ENCODE measurements at places on chromosomes 2 and 18. TPM values are rescaled to one million over a fixed set of nuclear protein-coding genes. Genes with fewer than 3 reads are reported as not detected.

- no peak overlapping the region for H3K4me3 ChIP-seq
- no peaks in the 10 kb centered on the region for H3K4me1 ChIP-seq
- no peak for DNase-seq
- H3K27ac ChIP-seq: no peak overlapping the region
- no peaks in the 10 kb centered on the region for H3K36me3 ChIP-seq
- H3K27me3 ChIP-seq: no peaks in the 10 kb centered on the region
Measured at GRCh38 chr2:57542081-57542480, 504.5 kb upstream of the VRK2 start.

DNA sequence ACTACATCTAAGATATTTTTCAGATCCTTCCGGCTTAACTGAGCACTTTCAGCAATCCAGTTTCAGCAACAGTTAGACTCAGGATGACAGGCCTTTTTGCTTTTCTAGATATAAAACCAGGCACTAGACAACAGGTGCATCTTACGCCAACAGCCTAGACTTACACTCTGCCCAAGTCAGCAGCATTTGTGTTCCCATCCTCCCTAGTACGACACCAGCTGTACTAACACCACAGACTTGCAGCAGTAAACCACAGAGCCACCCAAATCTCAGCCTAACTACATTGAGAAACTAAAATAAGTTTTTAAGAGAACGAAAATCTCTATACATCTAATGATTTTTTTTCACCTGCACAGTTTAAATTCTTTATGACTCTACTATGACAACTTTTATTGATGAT, 89.9 kb upstream of the DNMT3A start:
- H3K27me3 ChIP-seq: no peaks in the 10 kb centered on the region
- no peak overlapping the region for H3K27ac ChIP-seq
- DNase-seq: no peak
- no peaks in the 10 kb centered on the region for H3K4me1 ChIP-seq

KCNG2 gene
- total RNA-seq: not detected

- no peak for DNase-seq
- no peaks in the 10 kb centered on the region for H3K4me1 ChIP-seq
- no peaks in the 10 kb centered on the region for H3K27me3 ChIP-seq
Measured at GRCh38 chr2:167939514-167940345, 307.7 kb downstream of the STK39 start.

EML6 gene
- 1.8 TPM for total RNA-seq

GRCh38 chr2:101123795-101124471, 27.2 kb downstream of the TBC1D8 start:
- no peak for DNase-seq
- peaks cover 3% of the 10 kb centered on the region for H3K4me1 ChIP-seq
- H3K27me3 ChIP-seq: peaks cover 4% of the 10 kb centered on the region
- H3K4me3 ChIP-seq: no peak overlapping the region
- H3K36me3 ChIP-seq: no peaks in the 10 kb centered on the region
- no peak overlapping the region for H3K27ac ChIP-seq

DNA sequence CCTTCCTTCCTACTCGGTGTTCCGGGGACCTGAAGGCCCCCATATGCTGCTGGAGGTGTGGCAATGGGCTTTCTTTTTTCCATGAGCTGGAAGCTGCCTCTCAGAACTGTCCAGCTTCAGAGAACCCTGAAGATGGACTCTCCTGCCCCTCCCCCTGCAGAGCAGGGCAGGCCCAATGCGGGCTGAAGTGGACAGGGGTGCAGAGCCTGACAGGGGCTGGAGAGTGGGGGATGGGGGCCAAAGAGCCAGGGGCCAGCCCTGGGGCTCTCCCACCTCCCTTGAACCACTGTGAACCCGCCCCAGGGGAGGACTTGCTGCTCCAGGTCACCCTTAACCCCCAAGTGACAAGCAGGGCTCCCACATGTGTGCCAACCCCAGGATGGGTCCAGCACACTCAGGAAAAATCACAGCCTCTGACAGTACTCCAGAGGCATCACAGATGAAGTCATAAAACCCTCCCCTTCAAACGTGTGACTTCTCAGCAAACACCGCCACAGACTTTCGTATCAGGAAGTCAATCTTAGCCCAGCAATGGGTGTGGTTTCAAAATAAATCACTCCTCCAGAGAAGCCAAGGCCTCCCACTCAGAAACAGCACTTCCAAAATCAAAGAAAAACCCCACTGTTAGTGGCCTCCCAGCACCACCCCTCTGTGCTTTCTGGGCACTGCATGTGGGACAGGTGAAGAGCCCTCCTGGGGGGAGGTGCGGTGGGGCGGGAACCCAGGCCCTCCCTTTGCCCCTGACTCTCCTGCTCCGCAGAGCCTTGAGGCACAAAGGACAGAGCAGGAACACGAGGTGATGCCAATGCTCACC, 135.8 kb downstream of the HDAC4 start:
- peak overlapping the region; percentile 92 for H3K27ac ChIP-seq
- peak overlapping the region; percentile 29 for H3K4me3 ChIP-seq
- H3K4me1 ChIP-seq: peaks cover 74% of the 10 kb centered on the region
- DNase-seq: peak; percentile 63
- H3K27me3 ChIP-seq: no peaks in the 10 kb centered on the region

DNA sequence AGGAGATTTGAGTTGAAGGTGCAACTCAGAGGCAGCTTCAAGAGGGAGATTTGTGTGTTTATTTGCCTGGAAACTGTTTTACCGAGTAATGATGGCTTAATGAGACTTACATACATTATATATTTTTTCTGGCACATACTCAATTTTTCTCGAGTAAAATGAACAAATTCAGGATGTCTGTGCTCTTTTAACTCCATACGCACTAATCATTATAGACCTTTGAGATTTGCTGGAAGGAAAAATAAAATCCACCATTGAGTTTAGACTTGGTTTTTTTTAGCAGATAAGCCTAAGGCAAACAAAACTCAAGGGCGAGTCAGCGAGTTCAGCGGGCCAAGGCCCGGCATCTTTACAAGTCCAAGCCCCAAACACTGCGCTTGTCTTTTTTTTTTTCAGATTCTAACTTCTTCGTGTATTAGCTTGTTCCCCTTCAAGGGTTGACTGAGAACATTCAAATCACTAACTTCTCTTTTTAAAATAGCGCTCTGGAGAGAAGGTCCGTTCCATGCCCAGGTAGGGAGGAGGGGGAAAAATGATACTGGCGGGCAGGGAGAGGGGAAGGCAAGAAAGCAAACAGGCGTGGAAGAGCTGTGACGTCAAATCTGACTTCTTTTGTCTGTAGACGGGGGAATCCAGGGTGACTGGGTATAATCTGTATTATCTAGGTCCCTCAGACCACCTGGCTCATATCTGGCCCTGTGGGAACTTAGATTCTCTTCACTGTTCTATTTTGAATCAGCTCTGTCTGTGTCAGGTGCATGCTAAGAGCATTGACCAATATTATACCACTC, 72.7 kb upstream of the MAP3K20 start:
- H3K27me3 ChIP-seq: peaks cover 7% of the 10 kb centered on the region
- no peak overlapping the region for H3K4me3 ChIP-seq
- H3K27ac ChIP-seq: no peak overlapping the region
- no peaks in the 10 kb centered on the region for H3K4me1 ChIP-seq
- H3K36me3 ChIP-seq: no peaks in the 10 kb centered on the region

All from T-cell (primary cell).